Right lobe of liver (tissue), 6 donors: ENCODE measurements at places on chromosomes 2 and 18. TPM values are rescaled to one million over a fixed set of nuclear protein-coding genes. Genes with fewer than 3 reads are reported as not detected.

Gene REEP1
- 0.75 TPM for total RNA-seq

Gene MOCOS
- 35.2 TPM for total RNA-seq

Gene FEV
- not detected for total RNA-seq

Gene DIPK1C
- total RNA-seq, result not detected

DNA sequence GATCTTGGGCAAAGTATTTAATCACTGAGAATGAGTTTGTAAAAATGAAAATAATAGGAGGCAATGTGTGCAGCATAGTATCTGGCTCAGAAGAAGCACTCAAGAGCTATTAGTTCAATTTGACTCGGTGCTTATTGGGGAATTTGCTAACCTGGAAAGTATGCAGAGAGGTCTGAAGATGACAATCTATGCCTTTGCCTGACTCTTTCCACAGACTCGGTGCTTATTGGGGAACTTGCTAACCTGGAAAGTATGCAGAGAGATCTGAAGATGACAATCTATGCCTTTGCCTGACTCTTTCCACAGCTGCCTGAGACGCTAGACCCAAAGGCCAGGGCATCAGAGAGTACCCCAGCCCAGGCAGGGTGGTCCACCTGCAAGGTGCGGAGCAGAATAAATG lies 12.2 kb upstream of the SH3BP4 start:
- H3K36me3 ChIP-seq, result no peaks in the 10 kb centered on the region
- no peak overlapping the region for H3K27ac ChIP-seq
- DNase-seq, result no peak
- H3K4me1 ChIP-seq, result no peaks in the 10 kb centered on the region

GRCh38 chr2:171149986-171150693 lies 10.6 kb downstream of the TLK1 start:
- H3K27me3 ChIP-seq, result no peaks in the 10 kb centered on the region
- H3K4me3 ChIP-seq, result no peak overlapping the region

DNA sequence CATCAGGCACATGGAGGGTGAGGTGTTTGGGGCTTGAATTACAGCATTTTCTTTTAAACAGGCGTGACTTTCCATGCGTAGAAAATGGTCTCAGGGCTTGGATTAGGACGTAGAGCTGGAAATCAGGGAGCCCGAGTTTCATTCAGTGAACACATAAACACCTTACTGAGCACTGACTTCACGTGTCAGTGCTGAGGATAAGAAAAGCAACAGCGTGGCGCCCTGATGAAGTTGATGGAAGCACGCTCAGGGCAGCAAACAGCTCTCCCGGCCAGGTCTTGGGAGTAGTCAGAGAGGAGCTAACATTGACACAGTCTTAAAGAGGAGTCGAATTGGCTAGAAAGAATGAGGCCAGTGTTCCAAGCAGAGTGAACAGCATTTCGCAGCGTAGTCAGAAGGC lies 110.7 kb downstream of the LYPD1 start:
- DNase-seq, result no peak
- H3K36me3 ChIP-seq, result no peaks in the 10 kb centered on the region
